ENCODE measurements at places on chromosomes 6 and 20.

GRCh38 chr20:15191082-15191723 is 853.8 kb upstream of the FLRT3 start:
- DNase-seq: no peak
- no peaks in the 10 kb centered on the region for H3K27me3 ChIP-seq
- no peak overlapping the region for H3K4me3 ChIP-seq
- H3K36me3 ChIP-seq: no peaks in the 10 kb centered on the region
- H3K27ac ChIP-seq: no peak overlapping the region

GRCh38 chr6:7143476-7143974 is 35.8 kb downstream of the RREB1 start:
- H3K36me3 ChIP-seq: no peaks in the 10 kb centered on the region
- H3K4me3 ChIP-seq: no peak overlapping the region
- H3K27ac ChIP-seq: peak overlapping the region; percentile 64
- peaks cover 69% of the 10 kb centered on the region for H3K4me1 ChIP-seq

DNA sequence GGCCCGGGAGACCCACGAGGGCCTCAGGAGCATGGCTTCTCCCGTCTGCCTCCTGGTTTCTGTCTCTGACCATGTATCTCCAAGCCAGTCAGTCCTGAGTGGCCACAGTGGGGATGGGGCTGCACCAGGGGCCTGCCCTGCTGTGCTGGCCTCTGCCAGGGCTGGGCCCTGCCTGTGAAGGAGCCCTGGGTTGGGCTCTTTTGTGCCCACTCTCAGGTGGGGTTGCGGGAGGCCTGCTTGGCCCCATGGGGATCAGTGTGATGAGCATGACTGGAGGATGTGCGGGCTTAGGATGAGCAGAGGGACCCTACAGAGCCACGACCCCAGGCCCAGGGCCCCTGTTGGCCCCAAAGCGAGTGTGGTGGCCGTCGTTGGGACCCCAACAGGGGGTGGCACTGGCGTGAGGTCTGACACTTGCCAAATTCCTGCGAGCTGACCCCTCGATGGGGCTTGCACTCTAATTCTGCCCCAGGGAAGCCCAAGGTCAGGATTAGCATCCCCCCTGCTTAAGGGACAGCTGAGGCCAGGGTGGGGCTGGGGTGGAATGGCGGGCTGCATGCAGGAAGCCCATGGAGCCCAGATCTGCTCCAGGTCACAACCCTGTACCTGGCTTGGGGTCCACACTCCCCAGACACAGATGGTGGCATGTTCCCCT is 90.0 kb upstream of the BHLHE23 start:
- no peak overlapping the region for H3K4me3 ChIP-seq
- peaks cover under 1% of the 10 kb centered on the region for H3K4me1 ChIP-seq
- H3K27me3 ChIP-seq: no peaks in the 10 kb centered on the region
- no peaks in the 10 kb centered on the region for H3K36me3 ChIP-seq

GRCh38 chr6:10535193-10535592 is 14.0 kb downstream of the GCNT2 start:
- no peak overlapping the region for H3K4me3 ChIP-seq
- peaks cover 4% of the 10 kb centered on the region for H3K4me1 ChIP-seq
- H3K27me3 ChIP-seq: no peaks in the 10 kb centered on the region
- H3K36me3 ChIP-seq: no peaks in the 10 kb centered on the region
- DNase-seq: no peak

DNA sequence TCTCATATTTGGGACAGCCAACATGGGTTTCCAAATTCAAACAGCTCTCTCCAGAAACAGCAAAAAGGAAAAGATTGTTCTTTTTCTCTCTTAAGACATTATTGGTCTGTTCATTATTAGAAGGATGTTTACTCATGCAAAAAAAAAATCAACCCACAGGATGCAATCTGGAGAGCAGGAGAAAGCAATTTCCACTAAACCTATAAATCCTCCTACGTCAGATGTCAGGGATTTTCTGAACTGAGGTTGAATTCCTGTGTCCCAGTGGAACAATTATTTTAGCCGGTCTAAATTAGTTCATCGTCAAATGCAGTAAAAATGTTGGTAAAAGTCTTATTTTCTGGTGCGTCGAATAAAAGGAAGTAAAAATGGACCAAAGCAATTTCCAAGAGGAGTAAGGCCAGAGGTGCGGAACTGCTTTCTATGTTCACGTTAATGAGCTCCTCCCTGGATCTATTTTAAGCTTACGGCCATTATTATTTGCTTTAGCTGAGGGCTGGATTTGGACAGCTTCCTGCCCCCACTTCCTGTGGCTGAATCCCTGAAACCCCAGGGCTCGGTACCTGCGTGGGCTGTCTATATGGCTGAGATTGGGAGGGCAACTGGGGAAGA is at the start of gene GABRR1:
TSS of gene GABRR1 (minus strand) at position 60 of the 612 bp plus-strand sequence. CDS start at position 24, 36 bp downstream.
- H3K36me3 ChIP-seq: no peaks in the 10 kb centered on the region
- H3K4me1 ChIP-seq: no peaks in the 10 kb centered on the region
- DNase-seq: no peak
- H3K27me3 ChIP-seq: peaks cover 4% of the 10 kb centered on the region

DNA sequence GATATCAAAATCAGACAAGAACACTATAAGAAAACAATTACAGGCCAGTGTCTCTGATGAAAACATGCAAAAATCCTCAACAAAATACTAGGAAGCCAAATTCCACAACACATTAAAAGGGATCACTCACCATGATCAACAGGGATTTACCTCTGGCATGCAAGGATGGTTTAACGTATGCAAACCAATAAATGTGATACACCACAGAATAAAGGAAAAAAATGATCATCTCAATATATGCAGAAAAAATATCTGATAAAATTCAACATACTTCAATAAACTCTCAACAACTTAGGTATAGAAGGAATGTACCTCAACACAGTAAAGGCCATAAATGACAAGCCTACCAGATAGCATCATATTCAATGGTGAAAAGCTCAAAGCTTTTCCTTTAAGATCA is 66.6 kb downstream of the SHPRH start:
- no peaks in the 10 kb centered on the region for H3K27me3 ChIP-seq
- no peak for DNase-seq
- H3K27ac ChIP-seq: no peak overlapping the region
- no peaks in the 10 kb centered on the region for H3K36me3 ChIP-seq
- H3K4me1 ChIP-seq: no peaks in the 10 kb centered on the region

DNA sequence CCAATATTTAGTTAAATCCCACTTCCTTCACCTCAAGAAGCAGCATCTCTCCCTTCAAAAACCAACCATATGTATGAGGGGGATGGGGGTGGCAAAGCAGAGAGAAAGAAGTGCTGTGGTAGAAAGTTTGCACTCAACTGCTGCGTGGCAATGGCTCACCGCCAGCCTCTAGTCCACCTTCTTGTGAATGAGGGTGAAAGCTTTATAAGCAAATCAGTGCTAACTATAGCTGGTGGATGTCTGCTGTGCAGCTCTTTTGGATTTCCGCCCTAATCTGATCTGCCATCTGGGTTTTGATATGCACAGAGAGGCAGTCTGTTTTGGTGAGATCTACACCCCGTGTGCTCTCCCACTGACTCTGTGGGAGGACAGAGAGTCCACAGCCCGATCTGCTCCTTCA is 281.2 kb upstream of the SUPT3H start:
- H3K4me3 ChIP-seq: no peak overlapping the region
- no peak for DNase-seq
- H3K27ac ChIP-seq: no peak overlapping the region
- H3K36me3 ChIP-seq: no peaks in the 10 kb centered on the region

DNA sequence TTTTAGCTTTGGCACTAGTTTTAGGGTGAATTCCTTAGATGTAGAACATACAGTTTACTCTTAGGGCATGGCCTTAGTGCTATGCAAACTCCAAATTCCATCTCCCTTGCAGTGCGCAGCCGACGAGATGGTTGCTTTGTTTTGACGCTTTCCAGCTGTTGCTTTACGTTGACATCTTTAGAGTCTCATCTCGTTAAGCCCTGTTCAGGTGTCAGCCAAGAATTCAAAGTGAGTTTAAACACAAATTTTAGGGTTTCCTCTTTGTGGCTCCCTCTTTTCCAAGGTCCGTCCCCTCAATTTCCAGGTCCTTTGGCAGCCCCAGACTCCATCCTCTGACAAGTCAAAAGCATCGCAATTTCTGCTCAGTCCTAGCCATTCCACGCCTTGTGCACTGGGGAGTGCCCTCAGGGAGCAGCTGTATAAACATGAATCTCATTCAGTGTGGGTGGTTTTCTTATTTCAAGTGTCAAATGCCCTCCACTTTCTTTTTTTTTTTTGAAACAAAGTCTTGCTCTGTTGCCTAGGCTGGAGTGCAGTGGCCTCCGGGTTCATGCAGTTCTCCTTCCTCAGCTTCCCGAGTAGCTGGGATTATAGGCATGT is 14.1 kb upstream of the MAK start:
- no peaks in the 10 kb centered on the region for H3K27me3 ChIP-seq
- H3K27ac ChIP-seq: no peak overlapping the region
- H3K4me1 ChIP-seq: no peaks in the 10 kb centered on the region
- no peaks in the 10 kb centered on the region for H3K36me3 ChIP-seq
- H3K4me3 ChIP-seq: no peak overlapping the region
- no peak for DNase-seq

- H3K4me1 ChIP-seq: no peaks in the 10 kb centered on the region
- H3K4me3 ChIP-seq: no peak overlapping the region
- no peak for DNase-seq
Observed at GRCh38 chr6:82842721-82843120, 222.9 kb downstream of the UBE3D start.

- H3K4me1 ChIP-seq: no peaks in the 10 kb centered on the region
- H3K4me3 ChIP-seq: no peak overlapping the region
- H3K27me3 ChIP-seq: no peaks in the 10 kb centered on the region
Observed at GRCh38 chr6:83862776-83863471, 3.4 kb downstream of the CYB5R4 start.

- DNase-seq: peak; percentile 62
- no peaks in the 10 kb centered on the region for H3K27me3 ChIP-seq
- no peaks in the 10 kb centered on the region for H3K36me3 ChIP-seq
- H3K27ac ChIP-seq: peak overlapping the region; percentile 72
Observed at GRCh38 chr6:157982563-157983405, 1.1 kb downstream of the SYNJ2 start.

DNA sequence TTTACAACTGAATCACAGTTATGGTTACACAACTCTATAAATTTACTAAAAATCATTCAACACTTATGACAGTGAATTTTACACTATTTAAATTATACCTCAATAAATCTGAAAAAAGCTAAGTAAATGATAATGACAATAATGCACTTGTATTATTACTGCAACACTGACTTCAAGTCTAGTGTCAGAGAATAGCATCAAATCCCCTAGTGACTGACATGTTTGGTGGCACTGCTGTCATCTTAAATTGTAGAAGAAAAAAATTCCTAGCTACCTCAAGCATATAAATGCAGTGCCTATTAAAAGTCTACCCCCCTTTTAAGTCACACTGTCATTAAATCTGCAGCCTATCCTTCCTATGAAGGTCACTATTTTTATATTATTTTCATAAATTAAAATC is 189.4 kb upstream of the RUNX2 start:
- DNase-seq: no peak
- H3K4me3 ChIP-seq: no peak overlapping the region
- H3K36me3 ChIP-seq: no peaks in the 10 kb centered on the region
- H3K27me3 ChIP-seq: no peaks in the 10 kb centered on the region
- no peak overlapping the region for H3K27ac ChIP-seq
- no peaks in the 10 kb centered on the region for H3K4me1 ChIP-seq

DNA sequence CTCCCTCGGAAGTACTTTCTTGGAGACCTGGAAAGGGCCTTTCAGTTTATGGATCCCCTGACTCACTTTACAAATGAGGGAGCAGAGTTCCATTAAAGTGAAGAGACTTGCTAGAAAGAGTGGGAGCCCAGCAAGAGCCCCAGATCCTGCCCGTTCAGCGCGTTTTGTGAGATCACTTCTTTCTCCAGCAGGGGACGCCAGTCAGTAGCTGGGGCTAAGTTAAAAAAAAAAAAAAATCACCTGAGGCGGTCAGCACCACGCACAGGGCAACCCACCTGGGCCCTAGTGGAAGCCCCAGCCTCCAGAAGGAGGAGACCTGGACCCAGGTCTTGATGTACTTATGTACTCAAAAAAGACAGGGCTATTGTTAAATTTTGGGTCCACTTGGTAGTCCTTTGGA is 274.5 kb upstream of the RNF24 start:
- no peaks in the 10 kb centered on the region for H3K36me3 ChIP-seq
- H3K4me3 ChIP-seq: no peak overlapping the region
- H3K27me3 ChIP-seq: no peaks in the 10 kb centered on the region
- no peaks in the 10 kb centered on the region for H3K4me1 ChIP-seq
- no peak for DNase-seq

- H3K27me3 ChIP-seq: peaks cover 13% of the 10 kb centered on the region
- H3K36me3 ChIP-seq: no peaks in the 10 kb centered on the region
- no peak overlapping the region for H3K4me3 ChIP-seq
- H3K27ac ChIP-seq: no peak overlapping the region
Observed at GRCh38 chr6:16216501-16217155, 21.8 kb upstream of the GMPR start.

DNA sequence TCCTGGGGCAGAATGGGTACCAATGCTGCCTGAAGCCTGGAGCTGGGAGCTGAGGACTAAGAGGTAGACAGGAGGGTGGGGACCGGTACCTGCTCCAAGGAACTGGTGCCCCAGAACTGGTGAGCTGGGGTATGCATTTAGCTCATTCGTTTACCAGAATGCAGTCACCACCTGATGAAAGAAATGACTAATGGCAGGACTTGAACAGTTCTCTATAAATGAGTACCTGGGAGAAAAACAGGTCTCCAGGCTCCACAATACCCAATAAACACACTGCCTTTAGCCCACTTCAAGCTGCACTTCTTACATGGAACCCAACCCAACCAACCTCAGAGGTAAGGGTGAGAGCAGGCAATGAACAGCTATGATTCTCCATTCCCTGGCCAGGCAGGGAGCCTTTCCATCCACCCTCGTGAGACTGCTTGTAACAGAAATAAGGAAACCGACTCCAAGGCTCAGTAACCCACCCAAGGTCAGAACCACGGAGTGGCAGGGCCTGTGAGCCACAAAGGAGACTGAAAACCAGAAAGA is 15.4 kb downstream of the FKBP1A start:
- DNase-seq: no peak
- peak overlapping the region; percentile 33 for H3K27ac ChIP-seq

- no peaks in the 10 kb centered on the region for H3K27me3 ChIP-seq
- H3K36me3 ChIP-seq: no peaks in the 10 kb centered on the region
- no peaks in the 10 kb centered on the region for H3K4me1 ChIP-seq
- H3K4me3 ChIP-seq: no peak overlapping the region
- H3K27ac ChIP-seq: no peak overlapping the region
Observed at GRCh38 chr6:46367354-46368168, 123.7 kb downstream of the RCAN2 start.

Measured in small intestine (tissue), 16 donors.